ENCODE measurements at places on chromosomes 7 and 10. TPM values are rescaled to one million over a fixed set of nuclear protein-coding genes. Genes with fewer than 3 reads are reported as not detected.

The OR2A12 gene
- not detected for total RNA-seq

The AKR1C3 gene
- total RNA-seq: 6.1 TPM

The HOXA13 gene
- 0.10 TPM for total RNA-seq

The OPALIN gene
- 4.8 TPM for total RNA-seq

The NAT16 gene
- total RNA-seq: 0.61 TPM

The COL13A1 gene
- 11.4 TPM for total RNA-seq

The PRRT4 gene
- total RNA-seq: 6.7 TPM

The NPSR1 gene
- 0.59 TPM for total RNA-seq

The HTRA1 gene
- 150 TPM for total RNA-seq

The AKR1C8 gene
- total RNA-seq: 0.94 TPM

The UTF1 gene
- not detected for total RNA-seq

The DMBT1 gene
- total RNA-seq: 0.10 TPM

The ZYX gene
- 37.2 TPM for total RNA-seq

The AMZ1 gene
- total RNA-seq: 0.83 TPM

The IGFBP3 gene
- 45.9 TPM for total RNA-seq

The PDE1C gene
- total RNA-seq: 24.0 TPM

The NUTM2E gene
- total RNA-seq: 0.79 TPM

The MYH16 gene
- total RNA-seq: not detected

The CDC14C gene
- not detected for total RNA-seq

The NOD1 gene
- total RNA-seq: 7.7 TPM

The ANKRD30A gene
- total RNA-seq: not detected

The ACSL5 gene
- 6.8 TPM for total RNA-seq

The SUV39H2 gene
- 16.5 TPM for total RNA-seq

The SFR1 gene
- 11.6 TPM for total RNA-seq

The EFCAB10 gene
- 6.9 TPM for total RNA-seq

The AMPH gene
- 81.4 TPM for total RNA-seq

The AZGP1 gene
- 6.3 TPM for total RNA-seq

The SLC26A5 gene
- 0.99 TPM for total RNA-seq

The MSS51 gene
- 3.9 TPM for total RNA-seq

The NUTM2B gene
- 1.4 TPM for total RNA-seq
